AG04449 (cell line): ENCODE measurements at places on chromosomes 5 and 9.

DNA sequence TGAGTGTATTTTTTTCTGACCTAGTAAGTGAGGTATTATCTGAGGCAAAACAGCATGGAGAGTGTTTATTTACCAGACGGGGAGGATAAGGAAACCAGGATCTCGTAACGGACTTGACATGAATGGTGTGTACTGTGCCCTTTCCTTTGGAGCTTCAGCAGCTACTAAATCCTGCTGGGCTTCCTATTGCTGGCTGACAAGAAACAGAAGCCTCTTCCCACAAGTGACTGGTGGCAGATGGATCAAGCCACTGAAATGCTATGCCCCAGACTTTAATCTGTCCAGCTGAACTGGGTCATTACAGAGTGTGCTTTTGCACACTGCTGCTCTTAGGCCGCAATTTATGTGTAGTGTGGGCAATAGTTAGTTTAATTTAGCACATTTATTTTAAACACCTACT, 162.7 kb upstream of the MRPS30 start:
- DNase-seq = no peak

DNA sequence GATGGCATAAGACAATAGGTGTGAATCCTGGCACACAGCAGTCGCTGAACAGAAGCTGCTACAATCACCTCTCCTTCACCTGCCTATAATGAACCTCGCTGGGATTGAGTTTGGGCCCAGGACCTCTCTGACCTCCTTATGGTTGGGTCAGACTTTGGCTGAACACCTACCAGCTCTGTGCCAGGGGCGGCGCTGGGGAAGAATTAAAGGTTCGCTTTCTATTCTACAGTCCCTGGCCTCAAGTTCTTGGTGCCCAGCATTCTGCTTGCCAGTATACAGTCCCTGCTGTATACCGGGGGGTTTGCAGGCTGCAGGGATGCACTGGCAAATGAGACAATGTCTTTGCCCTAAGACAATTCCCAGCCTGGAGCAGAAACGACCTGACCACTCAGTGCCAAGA, 895 bp upstream of the STRBP start:
- no peak for DNase-seq

GRCh38 chr9:68416936-68417564, 60.6 kb downstream of the PGM5 start:
- DNase-seq = no peak

DNA sequence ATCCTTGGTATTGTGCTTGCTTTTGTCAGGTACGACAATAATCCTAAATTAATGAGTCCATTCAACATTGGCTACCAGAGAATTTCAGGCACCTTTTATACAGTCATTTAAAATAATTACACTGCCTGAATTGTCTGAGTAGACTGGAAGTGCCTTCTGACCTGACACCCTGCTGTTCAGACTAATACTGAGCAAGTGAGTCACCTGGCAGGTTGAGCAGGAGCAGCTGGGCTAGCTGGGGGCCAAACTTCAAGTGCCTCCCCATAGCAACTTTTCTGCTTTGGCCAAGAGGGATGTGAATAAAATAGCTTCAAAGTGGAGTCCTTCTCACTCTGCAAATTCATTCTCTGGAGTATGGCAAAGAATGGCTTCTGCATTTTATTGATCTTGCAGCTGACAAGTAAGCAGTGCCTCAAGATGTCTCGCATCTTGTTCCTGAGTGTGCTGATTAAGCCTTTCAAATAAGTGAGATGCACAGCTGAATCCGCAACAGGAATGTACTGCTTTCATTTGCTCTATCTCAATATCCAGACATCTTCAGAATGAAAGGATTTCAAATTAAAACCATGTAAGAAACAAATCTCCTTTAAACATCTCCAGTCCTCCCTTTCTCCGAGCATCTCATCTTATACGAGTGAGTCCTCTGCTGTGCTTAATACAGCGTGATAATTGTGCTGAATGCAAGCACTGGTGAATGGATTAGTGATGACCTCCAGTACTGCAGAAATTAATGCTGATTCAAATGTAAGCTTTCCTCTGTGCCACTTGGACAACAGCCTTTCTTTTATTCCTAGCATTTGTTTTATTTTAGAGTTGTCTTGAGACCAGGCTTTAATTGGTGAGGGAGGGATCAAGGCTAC, 271.2 kb downstream of the EDIL3 start:
- DNase-seq = no peak

DNA sequence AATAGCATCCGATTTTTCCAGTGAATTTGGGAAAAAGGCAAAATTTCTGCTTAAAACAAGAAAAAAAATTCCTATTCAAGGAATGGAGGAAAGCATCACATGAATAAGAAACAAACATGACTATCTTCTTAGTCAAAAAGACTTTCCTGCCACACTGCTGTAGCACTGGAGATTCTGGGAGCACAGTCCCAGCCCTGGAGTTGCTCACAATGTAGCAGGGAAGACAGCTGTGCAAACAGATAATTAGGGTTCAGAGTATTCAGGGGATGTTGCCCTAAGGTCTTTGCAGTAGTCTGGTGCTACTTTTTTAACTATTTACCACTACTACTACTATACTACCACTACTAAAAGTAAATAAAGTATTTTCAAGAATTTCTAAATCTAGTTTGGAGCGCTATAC, 86.5 kb downstream of the BNC2 start:
- DNase-seq = no peak

DNA sequence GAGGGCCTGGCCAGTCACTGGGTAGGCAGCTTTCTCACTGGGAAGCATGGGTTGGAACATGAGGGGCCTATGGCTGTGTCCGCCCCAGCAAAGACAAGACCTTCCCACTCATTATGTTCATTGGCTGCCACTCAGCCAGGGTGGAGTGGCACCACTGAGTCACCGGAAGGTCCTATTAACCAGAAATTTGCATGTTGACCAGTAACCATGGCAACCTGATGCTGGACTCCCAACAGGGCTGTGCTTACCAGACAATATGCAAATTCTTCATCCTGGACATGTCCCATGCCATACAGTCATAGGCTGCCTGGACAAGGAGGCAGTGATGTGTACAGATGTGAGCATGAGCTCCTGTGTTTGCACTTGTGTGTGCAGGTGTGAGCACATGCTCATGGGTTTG, 66.7 kb downstream of the PSD2 start:
- DNase-seq = no peak

DNA sequence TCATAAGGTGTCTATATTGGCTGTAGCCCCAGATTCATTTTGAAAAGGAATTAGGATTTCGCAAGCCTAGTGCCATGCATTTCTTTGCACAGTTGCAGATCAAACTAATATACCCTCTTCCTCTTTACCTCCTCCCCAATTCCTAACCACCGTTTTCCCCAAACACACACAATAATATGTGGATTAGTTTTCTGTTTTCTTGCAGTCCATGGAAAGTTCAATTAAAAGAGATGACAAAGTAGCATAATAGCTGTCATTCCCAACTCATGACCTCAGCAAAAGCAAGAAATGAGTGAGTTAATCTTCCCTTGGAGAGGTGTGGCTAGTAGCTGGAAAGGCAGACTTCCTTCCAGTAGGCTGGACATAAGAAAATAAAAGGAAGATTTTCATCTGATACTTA, 349.1 kb downstream of the TMEM232 start:
- no peak for DNase-seq

DNA sequence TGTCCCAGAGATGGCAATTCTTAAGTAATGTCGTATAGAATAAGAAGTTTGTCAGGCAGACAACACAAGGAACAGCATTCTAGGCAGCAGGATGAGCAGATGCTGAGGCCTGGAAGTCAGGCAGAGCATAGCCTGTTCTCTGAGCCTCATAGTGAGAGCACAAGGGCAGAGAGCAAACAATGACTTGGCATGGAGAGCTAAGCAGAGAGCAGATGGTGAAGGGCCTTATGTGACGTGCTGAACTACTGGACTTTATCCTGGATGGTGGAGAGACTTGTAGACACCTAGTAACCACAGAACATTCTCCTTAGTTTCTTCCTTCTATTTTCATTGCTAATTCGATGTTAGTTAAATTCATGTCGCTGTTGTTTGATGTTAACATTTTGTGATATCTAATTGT, 60.1 kb downstream of the KCTD16 start:
- no peak for DNase-seq
